ENCODE measurements at places on chromosomes 4 and X.

- no peak for DNase-seq
These were observed 71.6 kb upstream of the CLCN4 start for GRCh38 chrX:10085223-10085622.

DNA sequence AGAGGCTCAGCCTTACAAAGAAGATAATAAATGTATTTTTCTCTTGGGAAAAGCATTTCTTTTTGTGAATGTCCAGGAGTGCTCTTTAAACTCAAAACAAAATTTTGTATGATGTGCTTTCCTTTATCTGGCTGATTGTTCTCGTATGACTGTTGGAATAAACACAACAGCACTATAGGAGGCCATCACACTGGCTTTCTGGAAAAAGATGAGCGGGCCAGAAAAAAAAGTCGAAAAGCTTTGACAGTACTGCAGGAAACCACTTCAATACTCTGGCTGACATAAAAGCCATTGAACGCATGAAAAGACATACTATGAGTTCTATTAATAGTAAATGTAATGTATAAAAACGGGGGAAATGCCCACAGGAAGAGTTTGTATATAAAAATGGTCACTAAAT lies 64.7 kb upstream of the CTSO start:
- DNase-seq: no peak

- DNase-seq: no peak
These were observed 111.9 kb downstream of the STOX2 start for GRCh38 chr4:184016759-184017668.

- peak; percentile 50 for DNase-seq
These were observed 32.7 kb upstream of the LIMCH1 start for GRCh38 chr4:41505161-41505661.

DNA sequence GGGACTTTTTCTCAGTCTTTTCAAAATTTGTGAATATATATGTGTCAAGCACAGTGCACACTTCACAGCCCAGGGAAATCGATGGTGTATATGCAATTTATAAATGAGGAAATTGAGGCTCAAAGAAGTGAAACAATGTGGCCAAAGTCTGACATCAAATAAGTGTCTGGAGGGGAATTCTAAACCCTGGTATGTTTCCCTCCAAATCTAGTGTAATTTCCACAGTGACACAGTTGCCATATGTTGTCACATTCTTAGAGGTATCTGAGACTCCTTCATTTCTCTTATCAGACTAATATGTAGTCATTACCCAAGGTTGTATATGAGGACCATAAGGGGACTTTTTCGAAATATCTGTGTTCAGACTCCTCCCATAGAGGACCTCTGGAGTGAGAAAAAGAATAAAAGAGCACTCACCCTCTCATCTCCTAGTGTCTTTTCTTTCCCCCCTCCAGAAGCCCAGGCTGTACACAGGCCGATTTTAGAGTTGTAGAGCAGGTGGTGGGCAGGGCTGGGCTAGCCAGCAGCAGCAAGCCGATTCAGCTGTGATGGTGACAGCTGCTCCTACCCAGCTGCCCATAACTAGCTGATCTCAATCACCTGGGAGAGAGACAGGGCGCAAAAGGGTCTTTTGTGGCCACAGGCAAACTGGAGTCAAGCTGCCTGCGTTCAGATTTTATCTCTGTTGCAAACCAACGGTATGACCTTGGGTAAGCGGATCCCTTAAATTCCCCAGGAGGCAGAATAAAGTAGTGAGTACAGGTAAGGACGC lies 55.1 kb downstream of the CLCN5 start:
- no peak for DNase-seq

DNA sequence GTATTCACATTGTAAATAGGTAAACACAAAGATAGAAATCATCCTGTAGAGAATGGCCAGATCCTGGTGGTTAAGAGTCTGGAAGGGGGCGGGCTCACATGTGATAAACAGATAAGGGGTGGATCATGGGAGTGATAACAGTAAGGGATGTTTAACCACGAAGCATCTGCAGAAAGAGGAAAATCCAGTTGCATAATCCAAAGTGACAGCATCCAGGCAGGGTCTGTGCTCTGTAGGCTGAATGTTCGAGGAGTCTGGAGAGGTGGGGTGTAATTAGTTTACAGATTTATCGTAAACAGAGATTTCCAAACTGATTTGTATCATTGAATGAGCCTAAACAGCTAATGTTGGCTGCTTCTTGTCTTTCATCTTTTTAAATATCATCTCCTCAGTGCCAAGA lies 1009.8 kb upstream of the SLIT2 start:
- no peak for DNase-seq

DNA sequence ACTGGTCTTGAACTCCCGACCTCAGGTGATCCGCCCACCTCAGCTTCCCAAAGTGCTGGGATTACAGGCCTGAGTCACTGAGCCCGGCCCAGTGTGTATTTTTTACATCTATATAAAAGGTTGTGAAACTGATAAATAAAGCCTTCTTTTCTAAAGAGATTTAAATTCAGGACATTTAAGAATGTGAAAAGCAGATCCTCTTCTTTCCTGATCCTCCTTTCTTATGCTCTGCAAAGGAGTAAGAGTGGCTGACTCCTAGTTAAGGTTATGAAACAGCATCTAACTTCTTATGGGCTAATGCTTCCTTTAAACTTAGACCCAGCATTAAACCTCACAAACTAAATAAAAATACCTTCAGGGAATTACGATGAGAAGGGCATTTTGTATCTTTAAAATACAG lies 197.7 kb upstream of the MAB21L2 start:
- DNase-seq: no peak

DNA sequence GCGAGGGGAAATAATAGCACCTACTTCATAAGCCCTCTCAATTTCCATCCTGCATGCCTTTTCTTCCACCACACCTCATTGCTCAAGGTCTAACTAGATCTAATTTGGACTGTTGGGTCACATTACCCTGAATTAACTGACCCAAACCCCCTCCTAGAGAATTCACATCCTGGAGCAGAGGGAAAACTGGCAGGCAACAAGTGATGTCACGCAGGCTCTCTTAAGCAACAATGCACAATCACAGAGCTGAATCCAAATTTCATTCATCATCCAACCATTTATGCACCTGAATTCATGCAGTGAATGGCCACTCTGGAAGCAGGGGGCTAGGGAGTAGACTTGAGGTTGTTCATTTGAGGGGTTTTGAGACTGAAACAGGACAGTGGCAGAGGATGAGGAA lies 107.7 kb upstream of the HUWE1 start:
- DNase-seq: no peak

DNA sequence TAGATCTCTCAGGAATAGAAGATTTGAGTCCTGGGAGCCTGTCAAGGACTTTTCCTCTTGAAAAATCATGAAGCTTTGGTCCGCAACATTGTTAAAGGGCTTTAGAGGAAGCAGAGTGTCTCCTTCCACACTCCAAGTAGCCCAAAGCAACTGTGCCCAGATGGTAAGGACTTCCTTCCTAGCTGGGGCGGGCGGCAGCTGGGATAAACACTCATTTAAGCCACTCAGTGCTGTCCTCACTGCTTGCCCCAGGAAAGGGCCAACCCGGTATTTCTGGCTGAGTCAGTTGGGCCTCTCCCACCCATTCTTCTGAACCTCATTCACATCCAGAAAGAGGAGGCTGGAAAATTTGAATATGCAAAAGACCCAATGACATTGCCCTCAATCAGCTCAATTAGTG lies 144.3 kb downstream of the CHIC2 start:
- DNase-seq: peak; percentile 41

GRCh38 chr4:168451744-168452390 lies 28.4 kb downstream of the DDX60L start:
- peak; percentile 43 for DNase-seq

- no peak for DNase-seq
These were observed 162.7 kb downstream of the NAF1 start for GRCh38 chr4:163003979-163004378.

- no peak for DNase-seq
These were observed 25.1 kb downstream of the USP53 start for GRCh38 chr4:119237642-119238041.

GRCh38 chr4:28835501-28835900 lies 1884.7 kb upstream of the PCDH7 start:
- DNase-seq: no peak

- no peak for DNase-seq
These were observed 46.5 kb upstream of the RELL1 start for GRCh38 chr4:37732526-37733186.

DNA sequence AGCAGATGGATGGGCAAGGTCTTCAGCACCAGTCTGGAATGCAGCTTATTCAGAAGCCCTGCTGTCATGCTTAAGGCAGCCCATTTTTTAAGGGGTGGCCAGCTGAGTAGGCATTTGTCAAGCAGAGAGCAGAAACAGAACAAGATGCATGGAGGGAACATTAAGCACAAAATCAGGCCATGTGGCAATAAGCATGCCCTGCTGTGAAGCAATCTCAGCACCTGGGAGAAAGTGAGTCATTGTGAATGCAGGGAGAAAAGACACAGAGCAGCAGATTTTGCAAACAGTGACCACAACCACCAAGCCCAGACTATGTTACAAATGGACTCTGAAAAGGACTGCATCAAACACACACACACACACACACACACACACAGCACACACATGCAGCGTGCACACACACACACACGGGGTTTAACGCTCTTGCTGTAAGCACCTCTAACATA lies 94.1 kb upstream of the GALNT7 start:
- peak; percentile 58 for DNase-seq

DNA sequence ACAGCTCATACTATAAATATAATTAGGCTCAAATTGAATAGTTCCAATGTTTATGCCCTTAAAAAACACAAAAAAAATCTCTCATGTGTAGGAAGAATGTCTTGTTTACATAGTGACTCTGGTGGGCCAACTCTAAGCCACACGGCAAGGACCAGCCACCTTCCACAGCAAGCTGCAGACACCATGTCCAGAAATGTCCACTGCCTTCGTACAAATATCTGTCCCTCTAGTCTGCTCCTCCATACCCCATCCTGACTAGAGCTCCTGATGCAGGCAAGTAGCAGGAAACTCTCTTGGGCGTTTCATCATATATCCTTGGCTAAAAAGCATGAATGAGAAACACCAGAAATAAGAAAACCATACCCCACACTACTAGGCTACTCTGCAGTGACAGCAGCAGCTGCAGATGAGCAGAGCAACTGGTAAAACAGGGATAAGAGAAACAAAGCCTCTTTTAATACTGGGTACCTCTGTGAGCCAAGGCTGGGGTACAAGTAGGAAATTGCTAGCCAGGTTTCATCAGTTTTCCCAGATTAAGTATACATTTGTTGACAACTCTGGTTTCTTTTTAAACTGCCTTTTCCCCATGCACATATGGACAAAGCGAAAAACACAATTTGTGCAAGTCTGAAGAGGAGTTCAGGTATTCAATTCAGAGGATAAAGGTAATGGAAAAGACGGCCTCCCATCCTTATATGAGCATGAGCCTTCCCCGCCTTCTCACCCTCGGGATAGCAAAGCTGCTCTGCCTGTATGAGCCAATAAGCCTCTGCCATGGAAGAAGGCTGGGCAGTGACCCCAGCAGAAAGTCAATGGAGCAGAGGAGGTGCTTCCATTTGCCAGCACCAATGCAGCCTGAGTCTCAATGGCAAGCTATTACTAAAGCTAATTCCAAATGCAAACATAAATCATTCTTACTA lies 245.4 kb downstream of the DCLK2 start:
- peak; percentile 25 for DNase-seq

- DNase-seq: no peak
These were observed 605.1 kb downstream of the BCOR start for GRCh38 chrX:39492497-39493162.

GRCh38 chr4:38620065-38620464 lies 43.9 kb upstream of the KLF3 start:
- no peak for DNase-seq

DNA sequence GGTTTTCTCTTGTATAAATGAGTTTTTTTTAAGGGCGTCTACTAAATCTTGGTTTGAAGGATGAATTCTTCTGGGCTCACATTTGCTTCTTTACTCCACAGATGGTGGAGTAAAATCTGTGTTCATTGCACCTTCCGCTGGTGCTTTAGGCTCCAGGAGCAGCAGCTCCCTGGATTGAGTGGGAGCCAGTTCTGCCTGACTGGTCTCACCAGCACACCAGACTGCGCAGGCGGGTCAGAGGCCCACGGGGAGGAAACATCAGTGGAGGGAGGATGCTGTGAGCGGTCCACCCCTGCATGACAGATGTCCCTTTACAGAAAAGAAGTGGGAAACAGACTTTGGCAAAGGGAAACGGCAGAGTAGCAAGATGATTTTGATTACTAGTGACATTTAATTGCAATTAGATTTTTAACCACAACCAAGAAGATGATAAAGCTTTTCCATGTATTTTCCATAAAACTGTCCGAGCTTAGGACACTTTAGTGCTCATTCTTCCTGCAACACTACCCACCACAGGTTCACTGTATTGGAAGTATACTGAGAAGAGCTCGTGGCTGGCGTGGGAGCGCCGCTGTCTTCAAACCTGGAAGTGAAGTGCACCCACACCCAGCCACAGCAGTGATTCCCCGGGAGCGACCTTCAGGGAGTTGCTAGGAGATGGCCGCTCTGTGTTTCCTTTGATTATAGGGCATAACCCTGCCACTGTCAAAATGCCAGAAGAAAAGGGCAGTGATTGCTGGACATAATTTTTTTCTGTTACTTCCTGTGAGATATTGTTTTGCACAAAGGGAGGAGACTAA lies 95.2 kb downstream of the SORBS2 start:
- no peak for DNase-seq

DNA sequence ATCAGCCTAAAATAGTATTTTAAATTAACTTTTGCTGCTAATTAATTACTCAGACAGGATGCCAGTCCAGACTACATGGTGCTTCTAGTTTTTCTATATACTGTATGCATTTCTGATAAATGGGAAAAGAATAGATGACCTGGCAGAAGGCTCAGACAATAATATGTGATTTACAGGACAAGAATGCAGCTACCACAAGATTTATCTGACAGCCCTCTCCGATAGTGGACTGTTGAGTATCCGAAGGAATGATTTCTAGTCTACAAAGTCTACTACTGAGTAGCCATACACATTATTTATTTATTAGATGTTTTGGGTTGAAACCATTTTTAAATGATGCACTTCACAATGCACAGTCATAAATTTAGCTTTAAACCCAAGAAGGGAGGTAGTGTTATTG lies 212.8 kb downstream of the MAB21L2 start:
- no peak for DNase-seq

DNA sequence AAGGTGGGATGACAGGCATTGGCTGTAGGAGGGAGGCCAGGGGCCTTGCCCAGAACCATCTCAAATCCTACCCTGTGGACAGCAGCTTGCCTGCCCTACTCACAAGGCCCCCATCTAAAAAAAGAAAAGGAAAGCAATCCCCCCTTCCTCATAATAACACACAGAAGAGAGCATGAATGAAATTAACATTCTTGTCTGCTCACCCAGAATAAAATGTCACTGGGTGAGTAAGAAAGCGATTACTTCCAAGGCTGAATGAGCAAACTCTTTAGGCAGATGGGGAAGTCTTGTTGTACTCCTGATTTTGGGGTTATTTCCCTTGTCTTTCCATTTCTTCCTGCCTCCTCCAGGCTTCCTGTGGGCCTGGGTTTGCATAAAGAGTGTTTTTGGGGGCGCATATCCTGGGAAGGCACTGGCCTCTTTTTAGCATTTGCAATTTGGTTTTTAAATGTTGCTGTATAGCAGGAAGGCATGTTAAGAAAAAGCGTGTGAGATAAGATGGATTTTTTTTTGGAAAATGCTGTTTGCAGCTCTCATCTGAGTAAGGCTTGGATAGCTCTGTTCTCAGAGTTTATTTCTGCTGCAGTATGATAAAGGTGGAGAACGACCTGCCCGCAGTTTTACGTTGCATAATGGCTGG lies 248.3 kb upstream of the GATB start:
- DNase-seq: no peak

All from AG10803 (cell line).